ENCODE measurements at places on chromosomes 4 and X.

DNA sequence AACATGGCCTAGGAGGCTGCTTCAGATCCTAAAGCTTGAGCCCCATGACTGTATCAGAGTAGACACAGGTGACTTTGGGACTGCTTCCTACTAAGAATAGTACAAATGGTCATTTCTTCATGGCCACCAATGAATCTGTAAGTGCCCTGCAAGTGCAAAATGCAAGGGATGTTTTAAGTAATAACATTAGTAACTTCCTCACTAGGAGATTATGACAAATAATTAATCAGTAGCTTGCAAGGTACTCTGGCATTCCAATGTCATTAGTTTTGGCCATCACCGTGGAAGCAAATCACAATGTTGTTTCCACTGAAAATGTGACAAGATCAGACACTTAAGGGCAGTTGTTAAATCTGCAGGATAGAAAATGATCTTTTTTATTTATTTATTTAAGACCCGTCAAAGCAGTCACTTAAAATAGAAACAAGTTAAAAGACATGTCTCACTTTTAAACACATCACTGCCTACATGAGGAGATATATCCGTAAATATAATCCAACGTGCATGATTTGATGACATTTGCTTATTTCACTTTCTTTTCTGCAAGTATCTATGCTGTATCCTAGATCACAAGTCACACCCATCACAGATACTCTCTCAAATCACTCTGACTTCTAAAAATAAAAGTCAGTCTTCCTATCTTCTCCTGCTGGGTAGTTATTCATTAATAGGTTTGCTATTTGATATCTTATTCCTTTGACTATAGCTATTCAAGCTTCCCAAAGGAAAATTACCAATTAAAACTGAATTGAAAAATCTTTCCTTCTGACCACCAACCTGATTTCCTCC, 400.6 kb downstream of the IL15 start:
- no peak for DNase-seq

DNA sequence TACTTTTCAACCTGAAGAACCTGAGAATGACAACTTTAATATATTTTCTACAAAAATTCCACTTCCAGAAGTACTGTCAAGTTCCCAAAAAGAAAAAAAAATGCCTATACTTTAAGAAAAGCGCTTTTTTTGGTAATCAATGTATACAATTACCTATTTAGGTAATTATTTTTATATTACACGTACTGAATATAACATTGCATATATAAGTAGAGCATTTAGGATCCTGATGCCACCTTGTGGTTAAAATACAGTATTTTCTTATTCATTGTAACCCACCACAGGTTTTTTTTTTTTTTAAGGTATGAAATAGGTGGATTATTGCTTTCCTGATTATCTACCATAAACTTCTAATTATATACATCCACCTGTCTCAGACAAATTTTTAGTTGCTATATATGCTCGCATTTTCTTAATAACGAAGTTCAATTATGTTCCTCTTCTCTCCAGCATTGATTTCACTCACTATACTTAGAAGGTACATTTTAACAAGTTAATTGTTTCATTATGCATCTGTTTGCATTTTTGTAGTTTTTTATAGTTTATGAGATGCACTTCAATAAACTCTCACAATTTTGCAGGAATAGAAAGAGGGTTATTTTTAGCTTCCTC, 5.2 kb downstream of the MAP9 start:
- DNase-seq = no peak

DNA sequence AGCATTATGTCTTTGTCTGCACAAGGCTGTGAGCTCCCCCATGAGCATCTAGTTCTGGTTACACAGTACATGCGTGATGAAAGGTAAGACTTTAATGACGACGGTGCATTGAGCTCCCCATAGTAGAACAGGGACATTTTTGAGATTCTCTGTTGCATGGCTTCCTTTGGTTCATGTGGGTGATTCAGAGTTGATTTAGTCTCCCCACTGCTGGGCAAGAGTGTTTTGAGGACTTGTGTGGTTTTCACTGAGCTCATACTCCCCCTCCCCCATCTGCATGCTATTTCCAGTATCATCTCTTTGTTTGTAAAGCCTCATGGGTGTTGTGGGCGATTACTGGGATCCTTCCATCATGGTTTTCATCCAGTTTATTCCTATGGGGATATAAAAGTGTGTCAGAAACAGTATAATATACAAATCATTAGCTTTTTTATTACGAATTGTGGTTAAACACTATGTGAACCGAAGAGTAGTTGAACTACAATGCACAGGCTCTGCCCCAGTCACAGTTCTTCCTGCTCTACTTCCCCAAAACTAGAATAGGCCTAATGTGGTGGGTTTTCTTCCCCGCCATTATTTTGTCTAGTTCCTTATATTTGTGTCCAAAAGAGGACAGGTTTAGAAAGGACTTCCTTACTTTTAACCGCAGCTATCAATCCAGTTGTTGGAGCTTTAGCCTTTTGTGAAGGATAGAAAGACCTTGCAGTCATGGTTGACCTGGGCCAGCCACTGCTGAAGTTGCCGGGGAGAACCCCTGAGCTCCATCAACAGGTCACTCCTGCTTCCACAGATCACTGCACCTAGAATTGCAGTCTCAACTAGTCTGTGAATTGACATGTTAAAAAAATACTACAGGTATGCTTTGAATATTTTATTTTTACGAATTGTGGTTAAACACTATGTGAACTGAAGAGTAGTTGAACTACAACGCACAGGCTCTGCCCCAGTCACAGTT, 30.4 kb downstream of the KIT start:
- DNase-seq = no peak

DNA sequence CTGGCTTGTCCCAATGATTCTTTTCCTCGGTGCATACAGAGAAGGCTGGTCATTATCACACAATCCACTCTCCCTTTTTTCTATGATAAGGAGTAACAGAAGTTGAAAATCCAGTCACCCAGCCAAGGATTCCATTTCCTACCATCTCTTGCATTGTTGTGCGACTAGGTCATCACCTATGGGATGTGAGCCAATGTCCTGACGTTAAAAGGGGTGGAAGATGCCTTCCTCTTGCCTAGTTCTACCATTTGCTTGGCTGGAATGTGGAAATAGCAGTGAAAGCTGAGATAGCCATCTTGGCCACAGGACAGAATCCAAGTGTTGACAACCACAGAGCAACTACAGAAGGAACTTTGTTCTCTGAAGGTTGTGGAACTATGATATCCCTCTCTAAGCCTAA, 132.2 kb upstream of the KIT start:
- DNase-seq = no peak

GRCh38 chr4:148092316-148093014, 349.7 kb downstream of the NR3C2 start:
- DNase-seq = no peak

DNA sequence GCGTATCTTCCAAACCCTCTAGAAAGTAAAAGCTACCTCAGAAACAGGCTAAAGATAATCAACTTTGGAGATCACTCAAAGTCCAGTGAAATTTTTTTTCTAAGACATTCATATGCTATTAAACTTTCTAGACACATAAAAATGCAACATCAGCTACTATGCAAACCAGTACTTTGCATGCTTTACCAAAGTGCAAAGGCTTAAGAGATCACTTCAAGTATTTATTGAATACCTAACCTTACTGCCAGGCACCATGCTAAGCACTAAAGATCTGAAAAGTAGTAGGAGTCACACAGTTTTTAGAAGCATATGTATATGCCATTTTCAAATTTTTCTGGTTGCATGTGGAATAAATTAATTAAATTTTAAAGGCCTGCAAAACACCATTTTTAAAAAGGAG, 115.8 kb downstream of the THOC2 start:
- no peak for DNase-seq

DNA sequence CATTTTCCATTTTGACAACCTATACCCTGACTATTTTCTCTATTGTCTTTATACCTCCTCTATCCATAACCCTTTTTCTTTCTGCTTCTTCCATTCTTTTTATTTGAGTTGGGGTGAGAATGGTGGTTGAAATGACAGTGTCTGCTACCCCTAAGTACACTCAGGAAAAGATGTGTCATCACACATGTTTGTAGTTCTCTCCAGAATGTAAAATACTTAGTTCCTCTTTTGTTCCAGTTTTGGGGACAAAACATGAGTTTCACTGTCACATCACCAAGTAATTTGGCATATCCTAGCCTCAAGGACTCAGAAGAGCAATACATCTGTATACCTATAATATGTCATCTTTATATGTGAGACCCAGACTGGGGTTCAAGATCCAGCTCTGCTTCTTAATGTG, 90.3 kb downstream of the COMMD8 start:
- DNase-seq = no peak

- peak; percentile 2 for DNase-seq
These were observed 1.0 kb downstream of the PDE5A start for GRCh38 chr4:119627267-119628255.

DNA sequence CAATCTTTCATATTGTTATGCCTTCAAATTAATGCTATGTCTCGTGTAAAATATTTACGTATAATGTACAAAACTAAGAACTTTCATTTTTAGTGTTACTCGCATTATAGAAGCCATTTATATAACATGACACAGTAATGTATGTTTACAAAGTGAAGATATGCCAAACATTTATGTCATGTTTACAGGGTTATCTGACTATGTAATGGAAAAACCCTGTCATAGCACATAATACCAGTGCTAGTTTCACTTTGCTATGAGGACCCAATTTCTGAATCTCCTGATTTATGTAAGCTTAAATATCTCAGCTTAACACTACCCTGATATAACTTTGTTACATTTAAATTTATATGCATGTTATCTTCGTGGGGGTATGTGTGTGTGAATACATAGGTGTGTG, 233.1 kb downstream of the FAT4 start:
- DNase-seq = no peak

- DNase-seq = no peak
These were observed 20.2 kb upstream of the ACSL4 start for GRCh38 chrX:109753256-109753655.

- DNase-seq = no peak
These were observed 2.0 kb upstream of the FATE1 start for GRCh38 chrX:151713849-151714248.

GRCh38 chrX:28205126-28205525, 223.9 kb upstream of the DCAF8L1 start:
- DNase-seq = no peak
